ENCODE measurements at places on chromosomes 2 and 18.

DNA sequence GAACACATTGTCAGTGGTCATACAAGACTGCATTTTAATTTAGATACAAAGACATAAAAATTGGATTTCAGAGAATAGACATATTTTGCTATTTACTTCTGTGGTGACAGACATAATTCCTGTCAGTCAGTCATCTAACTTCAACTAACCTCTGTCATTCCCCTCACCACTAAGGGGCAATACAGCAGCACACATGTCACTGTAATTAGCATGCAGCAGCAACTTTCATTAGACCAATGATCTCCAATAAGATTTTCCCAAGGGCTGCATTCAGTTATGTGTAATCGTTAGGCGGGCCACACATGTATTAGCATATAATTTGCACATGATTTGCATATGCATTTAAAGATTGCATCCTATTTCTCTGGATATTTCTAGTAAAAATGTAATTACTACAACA, 624.5 kb downstream of the NR4A2 start:
- no peaks in the 10 kb centered on the region for H3K4me1 ChIP-seq
- no peak for DNase-seq
- H3K4me3 ChIP-seq = no peak overlapping the region
- no peak overlapping the region for H3K27ac ChIP-seq

DNA sequence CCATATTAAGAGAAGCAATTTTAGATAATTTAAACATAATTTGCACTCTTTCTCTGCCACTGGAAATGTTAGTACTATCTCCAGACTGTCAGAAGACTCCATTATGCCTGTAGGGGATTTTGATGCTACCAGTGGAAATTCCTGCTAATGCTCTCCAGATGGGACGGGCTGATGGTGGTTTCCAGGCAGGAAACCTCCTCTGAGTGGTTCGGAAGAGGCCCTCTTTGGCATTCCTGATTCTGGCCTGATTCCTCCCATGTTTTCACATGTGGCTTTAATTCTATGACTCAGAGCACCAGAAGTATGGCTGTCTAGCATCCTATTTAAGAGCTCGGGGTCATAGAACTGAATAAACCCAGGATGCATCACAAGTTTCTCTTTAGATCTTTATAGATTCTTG, 70.9 kb upstream of the ST6GAL2 start:
- H3K4me1 ChIP-seq = peaks cover 86% of the 10 kb centered on the region
- DNase-seq = peak; percentile 93
- H3K36me3 ChIP-seq = peaks cover 6% of the 10 kb centered on the region
- H3K27ac ChIP-seq = peak overlapping the region; percentile 96
- peak overlapping the region; percentile 17 for H3K4me3 ChIP-seq

DNA sequence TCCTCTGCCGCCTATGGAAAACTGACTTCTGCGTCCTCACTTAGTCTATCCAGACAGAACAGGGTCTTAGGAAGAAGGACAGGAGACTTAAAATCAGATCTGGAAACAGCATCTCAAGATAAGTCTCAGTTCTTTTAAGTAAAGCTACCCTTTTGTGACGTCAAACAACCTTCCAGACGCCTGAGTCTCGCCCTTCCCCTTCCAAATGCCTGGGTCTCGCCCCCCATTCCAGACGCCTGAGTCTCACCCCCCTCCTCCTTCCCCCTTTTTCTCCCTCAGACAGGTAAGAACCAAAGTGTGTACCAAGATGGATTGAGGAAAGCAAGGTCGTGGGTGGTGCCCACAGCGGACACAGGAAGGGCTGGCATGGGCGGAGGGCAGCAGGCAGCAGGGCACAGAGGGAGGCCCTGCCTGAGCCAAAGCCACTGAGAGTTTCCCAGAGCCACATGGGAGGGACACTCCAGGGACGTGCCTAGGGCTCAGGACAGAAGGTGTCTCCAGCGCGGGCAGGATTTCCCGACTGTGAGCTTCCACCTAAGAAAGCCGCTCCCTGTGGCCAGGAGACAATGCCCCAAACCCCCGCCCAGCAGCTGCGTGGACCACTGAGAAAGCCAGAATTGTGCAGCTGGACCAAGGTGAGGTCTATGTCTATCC, 51.3 kb downstream of the ANKMY1 start:
- peak; percentile 75 for DNase-seq
- H3K27ac ChIP-seq = no peak overlapping the region
- no peaks in the 10 kb centered on the region for H3K27me3 ChIP-seq

GRCh38 chr2:219592736-219593135, 4.9 kb upstream of the STK11IP start:
- H3K4me1 ChIP-seq = peaks cover 30% of the 10 kb centered on the region
- H3K27me3 ChIP-seq = no peaks in the 10 kb centered on the region
- DNase-seq = no peak
- no peak overlapping the region for H3K4me3 ChIP-seq

Measured in osteocyte (in vitro differentiated cells).